ENCODE measurements at places on chromosomes 1 and 21.

- no peak for DNase-seq
Observed at GRCh38 chr1:70057500-70057899, 147.9 kb downstream of the LRRC40 start.

GRCh38 chr1:207863893-207864535 lies 46.9 kb downstream of the CD34 start:
- no peak for DNase-seq

DNA sequence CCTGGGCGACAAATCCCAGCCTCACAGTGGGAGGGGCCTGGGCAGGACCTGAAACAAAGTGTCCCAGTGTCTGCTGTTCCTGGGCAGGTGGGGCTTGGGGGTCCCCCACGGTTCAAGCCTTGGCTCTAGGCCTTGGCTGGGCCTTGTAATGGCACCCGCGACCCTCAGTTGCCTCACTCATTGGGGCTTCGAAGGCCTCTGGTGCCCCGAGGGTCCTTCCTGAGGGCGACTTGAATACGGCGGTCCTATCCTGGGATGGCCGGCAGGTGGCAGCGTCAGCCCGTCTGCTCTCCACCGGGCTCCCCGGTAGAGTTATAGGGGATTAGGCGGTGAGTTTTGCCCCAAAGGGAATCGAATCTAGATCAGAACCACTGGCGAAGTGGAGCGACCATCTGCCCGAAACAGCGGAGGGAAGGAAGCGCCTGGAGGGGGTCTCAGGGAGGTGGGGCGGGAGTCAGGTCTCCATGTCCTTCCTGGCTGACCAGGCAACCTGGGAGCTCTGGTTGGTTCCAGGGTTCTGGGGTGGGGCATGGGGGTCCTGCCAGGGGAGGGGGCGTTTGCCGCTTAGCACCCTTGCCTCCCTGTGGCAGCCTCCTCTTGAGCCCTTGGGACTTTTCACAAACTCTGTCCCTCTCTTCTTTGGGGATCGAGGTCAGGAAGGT lies 2.1 kb upstream of the PEX10 start:
- DNase-seq = peak; percentile 86

DNA sequence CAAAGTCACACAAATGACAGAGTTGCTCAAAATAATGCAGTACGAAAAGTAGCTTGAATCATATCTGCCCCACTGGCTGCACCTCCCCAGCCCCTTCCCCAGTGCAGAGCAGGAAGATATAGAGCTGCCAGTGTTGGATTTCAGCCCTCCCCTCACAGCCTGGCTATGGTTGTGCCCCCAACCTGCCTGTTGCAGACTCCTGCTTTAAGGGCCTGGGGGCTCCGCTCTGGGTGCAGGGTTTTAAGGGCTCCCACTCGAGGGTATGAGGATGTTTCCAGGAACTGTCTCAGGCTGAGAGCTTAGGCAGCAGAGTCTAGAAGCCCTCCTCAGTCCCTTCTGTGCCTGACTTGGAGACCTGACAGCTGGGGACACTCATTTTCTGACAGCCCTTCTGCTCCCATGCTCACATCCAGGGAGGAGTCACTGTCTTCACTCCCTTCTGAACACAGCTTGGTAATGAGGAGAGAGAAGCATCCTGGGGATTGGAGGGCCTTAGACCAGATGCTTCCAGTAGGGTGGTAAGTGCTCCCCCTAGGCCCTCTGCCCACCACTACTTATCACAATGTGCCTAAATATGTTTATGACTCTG lies 4.6 kb downstream of the S100A9 start:
- no peak for DNase-seq

- DNase-seq = no peak
Observed at GRCh38 chr1:58899587-58900271, 115.9 kb upstream of the JUN start.

DNA sequence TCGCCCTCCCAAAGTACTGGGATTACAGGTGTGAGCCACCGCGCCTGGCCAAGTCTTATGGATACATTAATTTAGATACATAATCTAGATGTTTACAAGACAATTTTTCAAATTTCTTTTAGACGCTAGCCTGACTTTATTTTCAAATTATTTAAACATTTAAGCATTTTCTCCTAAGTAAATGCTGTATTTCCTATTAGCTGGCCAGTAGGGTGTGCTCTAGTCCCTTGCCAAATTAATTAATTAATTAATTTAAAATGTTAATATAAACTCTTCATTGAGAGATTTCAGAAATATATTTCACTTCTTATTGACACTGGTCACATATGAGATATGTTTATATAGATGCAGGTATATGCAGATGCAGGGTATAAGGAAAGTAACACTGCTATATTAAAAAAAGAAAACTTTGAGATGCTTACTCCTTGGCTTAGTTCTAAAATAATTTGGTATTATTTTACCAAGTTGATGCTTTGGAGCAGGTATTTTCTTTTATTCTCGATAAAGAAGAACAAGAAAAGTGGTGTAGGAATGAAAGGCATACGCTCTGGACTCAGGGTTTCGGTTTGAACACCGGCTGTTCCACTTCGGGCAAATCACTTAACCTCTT lies 5.2 kb upstream of the ERRFI1 start:
- DNase-seq = no peak

- no peak for DNase-seq
Observed at GRCh38 chr1:75768016-75768415, 18.0 kb upstream of the RABGGTB start.

- no peak for DNase-seq
Observed at GRCh38 chr21:23452384-23453083, 2154.7 kb downstream of the MRPL39 start.

DNA sequence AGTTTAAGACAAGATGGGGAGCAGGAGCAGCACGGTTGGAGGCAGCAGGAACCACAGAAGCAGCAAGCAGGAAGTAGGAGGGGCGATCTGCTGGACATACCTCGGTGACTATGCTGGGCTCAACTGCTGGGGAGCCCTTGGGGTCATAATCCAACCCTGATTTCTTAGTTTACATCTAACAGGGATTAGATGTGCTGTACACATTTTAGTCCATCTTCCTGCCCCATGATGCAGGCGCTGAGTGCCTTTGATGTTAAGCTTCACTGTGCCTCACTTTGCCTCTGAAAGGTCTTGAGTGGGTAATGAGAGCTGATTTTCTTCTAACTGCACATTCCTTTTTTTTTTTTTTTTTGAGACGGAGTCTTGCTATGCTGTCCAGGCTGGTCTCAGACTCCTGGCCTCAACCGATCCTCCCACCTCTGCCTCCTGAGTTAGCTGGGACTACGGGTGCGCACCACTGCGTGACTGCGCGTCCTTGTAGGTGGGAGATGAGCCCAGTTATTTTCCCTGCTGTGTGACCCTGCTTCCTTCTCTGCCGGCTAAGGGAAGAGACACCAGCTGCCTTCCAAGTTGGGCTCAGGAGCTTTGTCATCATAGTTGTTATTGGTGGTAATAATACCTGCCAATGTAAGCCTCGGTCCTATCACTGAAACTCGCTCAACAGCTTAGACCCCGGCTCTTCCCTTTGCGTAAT lies 1.1 kb upstream of the RCAN3 start:
- no peak for DNase-seq

- DNase-seq = no peak
Observed at GRCh38 chr1:207883104-207883651, 27.7 kb downstream of the CD34 start.

GRCh38 chr1:42433369-42433768 lies 22.5 kb downstream of the ZMYND12 start:
- DNase-seq = no peak

GRCh38 chr21:25170681-25171080 lies 436.6 kb downstream of the MRPL39 start:
- DNase-seq = no peak

GRCh38 chr21:25721987-25722386 lies 12.7 kb downstream of the ATP5PF start:
- DNase-seq = no peak

GRCh38 chr1:225114354-225114990 lies 185.0 kb downstream of the DNAH14 start:
- DNase-seq = no peak

GRCh38 chr1:214385428-214385827 lies 104.5 kb downstream of the SMYD2 start:
- no peak for DNase-seq

GRCh38 chr1:62367005-62367557 lies 47.8 kb upstream of the KANK4 start:
- DNase-seq = no peak

- DNase-seq = no peak
Observed at GRCh38 chr1:74690364-74690696, 16.7 kb upstream of the ERICH3 start.

DNA sequence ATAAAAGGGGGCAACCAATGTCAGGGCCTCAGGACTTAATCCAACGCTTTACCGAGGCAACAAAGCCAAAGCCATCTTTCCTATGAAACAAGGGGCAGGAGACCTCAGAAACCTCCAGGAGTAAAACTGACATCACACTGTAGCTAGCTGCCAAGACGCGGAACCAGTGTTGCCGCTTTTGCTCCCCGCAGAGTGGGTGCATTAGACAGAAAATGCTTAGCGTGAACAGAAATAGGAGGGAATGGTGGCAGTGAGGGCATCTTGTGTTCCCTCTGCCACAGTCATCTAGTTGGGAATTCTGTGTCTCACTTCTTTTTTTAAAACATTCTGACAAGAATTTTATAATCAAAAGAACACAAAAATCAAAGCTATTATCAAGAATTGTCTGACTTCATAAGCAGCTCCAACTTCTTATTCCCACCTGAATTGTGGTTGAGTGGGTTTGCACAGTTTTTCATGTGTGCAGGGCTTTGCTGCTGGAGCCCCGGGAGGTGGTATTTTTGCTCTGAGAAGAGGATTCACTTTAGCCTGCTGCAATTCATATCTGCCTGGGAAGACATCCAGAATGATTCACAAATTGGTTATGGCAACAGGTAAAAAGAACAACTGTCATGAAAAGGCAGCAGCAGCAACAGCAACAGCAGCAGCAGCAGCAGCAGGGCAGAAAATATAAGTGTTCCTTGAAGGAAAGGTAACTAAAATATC lies 82.2 kb upstream of the DIRAS3 start:
- no peak for DNase-seq

DNA sequence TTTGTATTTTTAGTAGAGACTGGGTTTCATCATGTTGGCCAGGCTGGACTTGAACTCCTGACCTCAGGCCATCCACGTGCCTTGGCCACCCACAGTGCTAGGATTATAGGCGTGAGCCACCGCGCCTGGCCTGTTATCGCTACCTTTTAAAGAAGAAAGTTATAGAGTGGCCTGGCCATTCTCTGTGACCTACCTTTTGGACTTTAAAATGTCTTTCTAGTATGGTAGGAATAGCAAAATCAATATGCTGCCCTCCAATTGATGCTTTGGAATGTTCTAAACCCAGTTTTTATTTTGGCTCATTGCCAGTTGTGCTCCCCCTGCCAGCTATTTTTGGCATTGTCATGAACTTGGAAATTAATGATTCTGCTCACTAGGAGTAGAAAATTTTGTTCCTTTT lies 19.9 kb downstream of the HIPK1 start:
- no peak for DNase-seq

DNA sequence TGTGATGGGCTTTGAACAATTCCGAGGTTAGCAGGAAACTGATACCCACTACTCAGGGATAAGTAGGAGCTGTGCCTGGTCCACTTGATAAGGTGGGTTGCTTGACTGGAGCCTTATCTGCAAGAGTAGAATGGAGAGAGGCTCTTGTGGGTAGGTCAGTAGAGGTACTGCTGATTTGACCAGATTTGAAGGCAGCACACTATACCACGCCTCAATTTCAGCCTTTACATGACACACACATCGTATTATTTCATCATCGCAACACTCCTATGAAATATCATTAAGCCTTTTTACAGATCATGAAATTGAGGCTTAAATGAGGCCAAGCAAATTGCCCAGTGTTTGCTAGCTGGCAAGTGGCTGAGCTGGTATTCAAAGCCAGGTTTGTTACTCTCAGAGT lies 69.6 kb downstream of the KCNJ15 start:
- DNase-seq = no peak

GRCh38 chr1:84277343-84278059 lies 24.0 kb upstream of the SAMD13 start:
- DNase-seq = no peak

DNA sequence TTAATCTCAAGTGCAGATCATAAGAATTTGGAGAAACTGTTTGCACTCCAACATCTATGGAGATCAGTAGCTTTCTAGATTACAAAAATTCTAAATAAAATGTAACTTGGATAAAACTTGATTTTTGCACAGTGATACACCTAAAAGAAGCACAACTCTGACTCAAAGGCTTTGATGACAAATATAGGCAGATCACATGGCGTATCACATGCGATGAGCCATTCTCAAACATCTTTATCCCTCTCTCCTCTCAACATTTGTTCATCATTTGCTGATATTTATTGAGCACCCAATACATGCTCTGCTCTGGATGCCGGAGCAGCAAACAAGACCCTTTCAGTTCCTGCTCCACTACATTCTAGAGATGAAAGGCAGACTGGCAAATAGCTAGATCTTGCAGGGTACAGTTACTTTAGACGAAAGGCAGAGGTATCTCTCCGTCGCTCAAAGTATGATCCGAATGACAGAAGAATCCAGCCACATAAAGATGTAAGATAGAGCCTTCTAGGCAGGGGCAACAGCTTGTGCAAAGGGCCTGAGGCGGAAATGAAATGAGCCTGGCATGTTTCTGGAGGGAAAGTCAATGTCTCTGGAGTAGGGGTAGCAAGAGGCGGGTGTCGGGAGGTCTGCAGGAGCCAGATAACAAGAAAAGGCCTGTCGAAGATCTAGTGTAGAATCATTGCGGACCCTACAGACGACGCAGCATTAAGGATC lies 145.8 kb upstream of the ERRFI1 start:
- DNase-seq = no peak

DNA sequence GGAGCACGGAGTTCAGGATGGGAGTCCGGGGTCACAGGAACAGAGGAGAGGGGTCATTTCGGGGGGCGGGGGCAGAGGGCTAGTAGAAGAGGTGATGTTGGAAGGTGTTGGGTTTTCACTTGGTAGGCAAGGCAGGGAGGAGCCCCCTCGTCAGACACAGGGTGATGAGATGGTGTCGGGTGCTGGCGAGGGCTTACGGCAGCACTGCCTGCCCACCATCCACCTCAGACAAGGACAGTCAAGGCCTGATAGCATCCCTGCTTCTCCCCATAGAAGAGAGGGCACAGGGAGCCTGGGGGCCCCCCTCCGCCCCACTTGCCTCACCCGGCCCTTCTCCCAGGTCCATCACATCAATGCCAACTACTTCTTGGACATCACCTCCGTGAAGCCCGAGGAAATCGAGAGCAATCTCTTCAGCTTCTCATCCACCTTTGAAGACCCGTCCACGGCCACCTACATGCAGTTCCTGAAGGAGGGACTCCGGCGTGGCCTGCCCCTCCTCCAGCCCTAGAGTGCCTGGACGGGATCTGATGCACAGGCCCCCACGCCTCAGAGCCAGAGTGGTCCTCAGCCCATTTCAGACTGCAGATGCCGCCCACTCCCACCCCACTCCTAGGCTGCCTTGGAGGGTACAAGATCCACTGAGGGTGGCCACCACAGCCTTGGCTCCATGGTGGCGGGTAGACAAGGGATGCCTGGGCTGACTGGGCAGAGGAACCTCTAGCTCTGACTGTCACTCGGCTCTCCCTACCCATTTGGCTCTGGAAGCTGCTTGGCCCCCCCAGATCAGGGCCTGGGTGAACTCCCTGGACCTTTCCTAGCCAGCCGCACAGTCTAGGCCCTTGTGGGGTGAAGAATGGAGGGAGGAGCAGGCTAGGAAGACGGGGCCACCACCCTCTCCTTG lies 4.3 kb upstream of the MTFR1L start:
- DNase-seq = no peak

- DNase-seq = no peak
Observed at GRCh38 chr1:50976890-50977574, 7.0 kb downstream of the CDKN2C start.

- DNase-seq = no peak
Observed at GRCh38 chr1:110525249-110525595, 6.2 kb upstream of the KCNA10 start.

GRCh38 chr1:151327903-151328674 lies 873 bp upstream of the PI4KB start:
- DNase-seq = no peak

Data from mesothelial cell of epicardium (in vitro differentiated cells).